ENCODE measurements at places on chromosomes 4 and X. TPM values are rescaled to one million over a fixed set of nuclear protein-coding genes. Genes with fewer than 3 reads are reported as not detected.

Gene PITX2
- 1.1 TPM for total RNA-seq

DNA sequence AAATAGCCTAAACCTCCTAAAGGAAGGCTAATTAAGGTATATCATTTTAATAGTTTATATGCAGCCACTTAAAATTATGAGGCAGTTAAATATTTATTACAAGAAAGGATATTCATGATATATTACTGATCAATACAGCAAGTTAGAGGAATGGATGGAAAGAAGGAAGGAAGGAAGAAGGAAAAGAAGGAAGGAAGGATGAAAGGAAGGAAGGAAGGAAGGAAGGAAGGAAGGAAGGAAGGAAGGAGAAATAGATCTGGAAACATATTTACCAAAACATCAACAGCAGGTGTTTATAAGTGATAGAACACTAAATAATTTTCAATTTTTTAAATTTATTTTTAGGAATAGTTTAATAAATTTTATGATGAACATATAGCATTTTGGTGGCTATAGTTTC is 17.5 kb downstream of the SLC7A11 start:
- DNase-seq = no peak

- DNase-seq = no peak
These were observed 80.6 kb downstream of the ATXN3L start for GRCh38 chrX:13239272-13239671.

Gene RAB40A
- not detected for total RNA-seq

DNA sequence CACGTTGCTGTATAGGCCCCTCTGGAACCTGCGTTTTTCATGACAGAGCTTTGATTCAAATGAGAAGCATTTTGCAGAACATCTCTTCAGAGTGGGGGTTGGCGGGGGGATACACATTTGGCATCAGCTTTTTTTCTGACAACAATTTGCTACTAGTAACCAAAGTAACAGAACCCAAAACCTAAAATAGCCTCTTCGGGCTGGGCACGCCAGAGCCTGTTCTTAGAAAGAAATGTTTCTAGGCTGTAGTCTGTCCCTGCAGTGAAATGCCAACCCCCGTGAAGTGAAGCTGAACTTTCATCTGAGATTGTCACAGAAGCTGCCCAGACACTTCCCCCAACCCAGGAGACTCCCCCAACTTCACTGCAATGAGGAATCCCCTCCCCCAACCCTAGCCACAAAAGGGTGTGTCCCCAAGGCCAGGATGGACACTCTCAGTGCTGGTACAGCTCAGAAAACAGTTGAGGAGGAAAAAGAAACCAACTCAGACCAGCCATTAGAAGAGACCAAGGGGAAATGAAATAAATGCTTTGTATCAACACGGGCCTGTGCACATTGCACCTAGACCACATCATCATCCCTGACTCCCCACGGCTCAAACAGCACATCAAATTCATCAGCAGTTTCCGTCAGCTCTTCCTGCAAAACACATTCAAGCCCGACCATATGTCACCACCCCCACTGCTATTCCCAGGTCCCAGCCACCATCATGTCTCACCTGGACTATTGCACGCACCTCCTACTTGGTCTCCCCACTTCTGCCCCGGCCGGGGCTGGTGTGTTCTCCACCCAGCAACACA is 8.4 kb upstream of the MAN2B2 start:
- DNase-seq = no peak

DNA sequence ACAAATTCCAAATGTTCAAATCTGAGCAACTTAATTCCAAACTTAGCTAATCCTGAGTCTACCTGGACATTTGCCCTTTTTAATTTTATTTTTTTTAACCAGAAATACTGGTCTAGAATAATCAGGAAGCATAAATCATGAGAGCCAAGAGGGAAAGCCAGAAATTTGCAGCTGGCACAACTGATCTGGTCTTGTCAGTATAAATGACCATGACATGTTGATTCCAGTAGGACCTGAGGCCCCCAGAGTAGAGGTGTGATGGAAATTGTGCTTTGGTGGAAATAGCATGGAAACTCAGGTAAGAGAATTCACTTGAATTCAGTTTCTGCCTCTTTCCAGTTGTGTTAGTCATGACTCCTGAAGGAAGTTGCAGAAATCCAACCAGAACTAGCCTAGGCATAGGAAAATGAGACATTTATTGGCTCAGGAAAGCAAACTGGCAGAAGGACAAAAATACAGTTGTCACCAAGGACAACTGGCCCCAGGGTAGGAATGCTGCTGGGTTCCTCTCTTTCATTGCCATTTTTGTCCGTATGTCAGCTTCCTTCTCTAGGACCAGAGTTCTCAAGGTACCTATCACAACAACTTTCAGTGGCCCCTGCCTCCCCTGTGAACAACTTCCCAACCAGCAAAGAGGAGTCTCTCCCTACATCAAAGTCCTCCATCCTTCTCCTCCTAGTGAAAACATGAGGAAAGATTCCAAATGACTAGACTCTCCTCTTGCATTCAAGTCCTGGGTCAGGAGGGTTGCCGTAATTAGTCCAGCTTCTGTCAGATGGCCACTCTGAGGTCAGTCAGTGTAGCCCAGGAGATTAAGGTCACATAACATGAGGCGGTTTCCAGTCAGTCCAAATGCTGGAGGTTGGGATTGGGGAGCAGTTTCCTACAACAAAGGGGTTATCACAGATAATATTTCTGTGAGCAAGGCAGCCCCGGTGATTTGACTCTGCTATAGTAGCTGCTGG is 29.3 kb upstream of the MYOZ2 start:
- DNase-seq = no peak

GRCh38 chr4:158333820-158334219 is 123.5 kb downstream of the TMEM144 start:
- DNase-seq = no peak

- peak; percentile 86 for DNase-seq
These were observed 16.0 kb downstream of the UTP3 start for GRCh38 chr4:70704215-70704930.

GRCh38 chrX:77447653-77448569 is 722 bp downstream of the FGF16 start:
- no peak for DNase-seq

Gene MAGEA11
- total RNA-seq = not detected

GRCh38 chr4:154984148-154984547 is 203.1 kb downstream of the RBM46 start:
- no peak for DNase-seq

- no peak for DNase-seq
These were observed 27.8 kb downstream of the TCEAL1 start for GRCh38 chrX:103656617-103657016.

DNA sequence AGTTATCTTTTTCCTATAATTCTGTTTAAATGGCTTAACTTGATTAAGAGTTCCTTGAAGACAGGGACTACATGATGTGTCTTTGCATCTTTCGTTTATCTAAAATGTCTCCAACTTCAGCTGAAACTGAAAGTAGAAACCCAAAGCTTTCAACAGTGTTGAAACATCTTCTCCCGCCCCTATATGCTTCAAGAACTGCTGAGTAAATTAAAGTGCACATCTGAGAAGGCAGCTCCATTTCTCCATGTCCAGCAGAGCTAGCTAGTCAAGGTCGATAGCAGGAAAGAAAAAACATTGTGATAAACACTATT is 185.7 kb upstream of the TBL1X start:
- DNase-seq = no peak

DNA sequence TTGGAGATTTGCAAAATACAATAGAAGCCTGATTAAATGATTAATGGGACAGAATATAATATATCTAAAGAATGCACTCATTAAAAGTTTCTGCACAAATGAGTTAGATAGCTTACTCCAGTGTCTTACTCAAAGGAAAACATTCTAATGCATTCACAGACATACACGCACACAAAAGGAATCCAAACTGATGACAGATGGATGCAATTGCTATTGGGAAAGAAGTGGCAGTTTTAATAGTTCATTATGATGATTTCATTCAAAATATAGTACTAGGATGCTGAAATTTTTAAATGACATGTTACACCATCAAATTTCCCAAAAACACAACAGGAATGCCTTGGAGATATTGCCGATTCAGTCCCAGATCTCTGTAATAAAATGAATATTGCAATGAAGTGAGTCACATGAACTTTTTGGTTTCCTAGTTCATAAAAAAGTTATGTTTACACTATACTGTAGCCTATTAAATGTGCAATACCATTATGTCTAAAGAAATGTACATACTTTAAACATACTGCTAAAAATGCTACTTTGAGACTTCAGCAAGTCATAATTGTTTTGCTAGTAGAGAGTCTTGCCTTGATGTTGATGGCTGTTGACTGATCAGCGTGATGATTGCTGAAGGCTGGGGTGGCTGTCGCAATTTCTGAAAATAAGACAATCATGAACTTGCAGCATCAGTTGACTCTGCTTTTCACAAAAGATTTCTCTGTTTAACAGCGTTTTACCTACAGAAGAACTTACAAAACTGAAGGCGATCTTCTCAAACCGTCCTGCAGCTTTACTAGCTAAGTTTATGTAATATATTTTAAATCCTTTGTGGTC is 45.6 kb downstream of the BBS12 start:
- no peak for DNase-seq

GRCh38 chr4:3777669-3778068 is 11.5 kb downstream of the ADRA2C start:
- DNase-seq = no peak

Gene CITED1
- total RNA-seq = 0.67 TPM

DNA sequence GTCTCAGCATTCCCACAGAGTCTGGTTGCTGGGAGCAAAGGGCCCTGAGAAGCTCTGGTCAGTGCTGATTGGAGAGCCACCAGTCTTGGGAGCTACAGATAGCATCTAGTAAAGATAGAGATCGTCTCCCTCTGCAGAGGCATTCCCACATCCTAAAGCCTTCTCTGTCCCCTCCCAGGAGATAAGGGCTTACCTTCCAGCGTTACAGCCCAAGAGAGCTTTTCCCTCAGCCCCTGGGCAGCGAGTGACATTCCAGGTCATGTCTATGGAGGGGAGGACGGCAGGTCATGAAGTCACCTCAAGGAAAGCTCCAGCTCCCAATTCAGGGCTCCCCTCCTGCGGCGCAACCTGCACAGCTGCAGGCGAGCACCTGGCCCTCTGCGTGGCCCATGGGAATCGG is 29.9 kb downstream of the CLDN34 start:
- no peak for DNase-seq

Gene HPGDS
- 2.9 TPM for total RNA-seq

- DNase-seq = no peak
These were observed 251.0 kb downstream of the ANK2 start for GRCh38 chr4:113300471-113300928.
